ENCODE measurements at places on chromosomes 6 and 20.

DNA sequence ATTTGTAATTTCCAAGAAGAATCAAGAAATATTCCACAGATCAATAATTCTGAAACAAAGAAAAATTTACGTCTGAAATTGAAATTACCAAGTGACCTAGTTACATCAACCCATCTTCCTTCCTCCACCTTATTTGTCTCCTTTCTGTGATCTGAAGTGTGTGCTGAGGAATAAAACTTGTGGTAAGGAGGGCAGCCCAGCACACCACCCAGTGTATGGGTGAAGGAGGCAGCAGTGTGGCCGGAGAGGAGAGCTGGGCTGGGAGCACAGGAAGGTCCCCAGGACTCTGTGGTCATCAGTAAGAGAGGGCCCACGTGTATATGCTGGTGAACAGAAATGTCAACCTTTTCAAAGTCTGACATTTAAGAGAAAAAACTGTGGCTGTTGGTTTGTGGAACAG is 11.3 kb upstream of the CCR6 start:
- no peak for DNase-seq

GRCh38 chr20:12821249-12821648 is 187.5 kb upstream of the SPTLC3 start:
- DNase-seq: no peak

GRCh38 chr20:35541118-35541782 is 628 bp upstream of the ERGIC3 start:
- no peak for DNase-seq

GRCh38 chr6:116564921-116565872 is 6.1 kb upstream of the RWDD1 start:
- no peak for DNase-seq

DNA sequence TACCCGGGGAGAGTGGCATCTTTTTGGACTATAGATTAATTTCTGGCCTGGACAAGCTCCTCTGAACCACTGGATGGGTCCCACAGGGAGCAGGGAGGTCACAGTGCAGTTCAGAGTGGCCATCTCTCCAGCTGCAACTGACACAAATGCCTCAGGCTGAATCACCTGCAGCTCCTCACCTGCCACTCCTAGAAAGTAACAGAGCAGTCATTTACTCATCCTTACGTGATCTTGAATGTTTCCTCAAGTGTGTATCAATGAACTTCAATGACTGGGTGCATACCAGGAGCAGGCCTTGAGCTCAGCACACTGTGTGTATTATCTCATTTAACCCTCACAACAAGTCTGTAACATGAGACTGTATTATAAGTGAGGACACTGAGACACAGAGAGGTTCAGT is 40.0 kb upstream of the SIRPG start:
- DNase-seq: no peak

- DNase-seq: no peak
Measured at GRCh38 chr20:7257099-7257498, 489.6 kb downstream of the BMP2 start.

DNA sequence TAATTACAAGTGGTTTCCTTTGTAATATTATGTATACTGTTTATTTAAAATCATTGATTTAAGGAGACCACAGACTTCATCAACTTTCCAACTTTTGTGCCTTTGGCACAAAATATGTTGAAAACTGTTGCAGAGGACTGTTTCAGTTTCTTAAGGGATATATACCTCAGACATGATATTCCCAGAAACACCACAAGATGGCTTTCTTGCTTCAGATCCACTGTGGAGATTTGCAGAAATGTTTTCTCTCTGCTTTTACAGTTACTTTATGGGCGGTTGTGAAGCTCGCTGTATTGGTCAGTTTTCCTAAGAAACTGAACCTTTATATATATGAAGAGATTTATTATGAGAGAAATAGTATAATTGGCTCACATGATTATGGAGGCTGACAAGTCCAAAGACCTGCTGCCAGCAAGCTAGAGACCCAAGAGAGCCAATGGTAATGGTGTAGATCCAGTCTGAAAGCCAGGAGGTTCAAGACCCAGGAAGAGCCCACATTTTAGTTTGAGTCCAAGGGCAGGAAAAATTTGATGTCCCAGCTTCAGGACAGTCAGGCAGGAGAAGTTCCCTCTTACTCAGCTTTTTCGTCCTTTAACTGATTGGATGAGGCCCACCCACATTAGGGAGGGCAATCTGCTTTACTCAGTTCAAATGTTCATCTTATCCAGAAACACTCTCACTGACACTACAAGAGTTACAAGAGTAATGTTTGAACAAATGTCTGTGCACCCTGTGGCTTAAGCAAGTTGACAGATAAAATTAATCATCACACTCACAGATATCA is 12.8 kb downstream of the ME1 start:
- DNase-seq: no peak

- no peak for DNase-seq
Measured at GRCh38 chr6:109452181-109452580, 3.4 kb downstream of the MICAL1 start.

DNA sequence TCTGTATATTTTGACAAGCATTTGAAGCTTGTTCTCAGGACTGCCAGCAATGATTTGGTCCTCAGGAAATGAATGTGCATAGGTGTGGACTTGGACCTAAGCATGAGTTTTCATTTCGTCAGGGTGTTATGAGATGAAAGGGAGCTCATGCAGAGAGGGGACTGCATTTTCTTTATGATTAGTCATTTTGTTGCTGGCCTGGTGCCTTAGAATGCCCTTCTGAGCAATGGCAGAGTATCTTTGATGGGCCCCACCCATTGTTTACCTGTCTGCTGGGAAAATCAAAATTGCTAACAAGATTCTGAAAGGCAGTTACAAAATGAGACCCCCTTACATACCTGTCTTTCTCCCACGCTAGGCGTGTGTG is 51.5 kb upstream of the MTHFD1L start:
- no peak for DNase-seq

GRCh38 chr6:33744895-33745546 is 1.7 kb downstream of the IP6K3 start:
- no peak for DNase-seq

DNA sequence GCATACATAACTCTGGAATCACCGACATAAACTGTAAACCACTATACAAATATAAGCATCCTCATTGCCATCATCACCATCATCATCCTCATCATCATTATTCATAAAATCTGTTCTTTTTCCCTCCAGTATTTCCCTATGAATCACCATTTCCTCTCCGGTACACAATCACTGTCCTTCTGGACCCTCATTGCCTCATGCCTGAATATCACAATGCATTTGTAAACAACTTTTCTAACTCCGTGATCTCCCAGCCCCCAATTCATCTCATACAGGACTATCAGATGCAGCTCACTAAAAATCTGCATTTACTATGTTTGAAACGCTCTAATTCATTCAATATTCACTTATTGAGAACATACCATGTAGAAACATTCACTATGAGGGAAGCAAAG is 339.7 kb downstream of the TBC1D32 start:
- no peak for DNase-seq

DNA sequence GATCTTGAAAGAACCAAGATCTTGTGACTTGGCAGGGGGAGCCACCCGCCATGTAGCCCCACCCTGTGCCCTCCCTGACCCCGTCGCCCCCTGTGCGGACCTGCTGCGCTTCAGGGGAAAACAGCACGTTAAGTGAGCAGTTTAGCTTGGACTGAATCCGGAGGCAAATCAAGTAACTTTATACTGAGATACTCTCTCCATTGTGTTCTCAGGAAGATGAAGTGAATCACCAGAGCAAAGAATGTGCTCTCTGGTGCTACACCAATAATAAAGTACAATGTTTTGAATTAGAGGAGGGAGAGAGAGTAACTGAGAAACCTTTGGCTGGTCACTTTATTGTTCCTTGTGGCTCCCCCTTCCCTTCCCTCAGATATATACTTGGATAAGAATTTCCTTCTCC is 83.4 kb downstream of the TXNDC5 start:
- no peak for DNase-seq

- DNase-seq: no peak
Measured at GRCh38 chr6:148593813-148594170, 153.0 kb upstream of the UST start.

GRCh38 chr20:40814631-40814960 is 125.6 kb upstream of the MAFB start:
- DNase-seq: no peak
